ENCODE measurements at places on chromosomes 5 and 9. TPM values are rescaled to one million over a fixed set of nuclear protein-coding genes. Genes with fewer than 3 reads are reported as not detected.

The ANKRD34B gene
- total RNA-seq: 0.05 TPM

The IFNA13 gene
- not detected for total RNA-seq

The NEURL1B gene
- 15.2 TPM for total RNA-seq

The PTBP3 gene
- total RNA-seq: 47.3 TPM

The PRLR gene
- not detected for total RNA-seq

The SPOCK1 gene
- 24.4 TPM for total RNA-seq

The CDH9 gene
- total RNA-seq: not detected
